Activated B cell treated with CpG ODN at 0.5 μM for 24 hours (primary cell): ENCODE measurements at places on chromosomes 2 and 18. TPM values are rescaled to one million over a fixed set of nuclear protein-coding genes. Genes with fewer than 3 reads are reported as not detected.

The VIT gene
- not detected in 2 replicates for total RNA-seq

GRCh38 chr2:119575439-119575838, 31.2 kb downstream of the CFAP221 start:
- DNase-seq, result no peak

- DNase-seq, result no peak
Observed at GRCh38 chr2:100376836-100377235, 40.6 kb downstream of the CHST10 start.

The CRYBA2 gene
- not detected in 2 replicates for total RNA-seq

The SERPINB12 gene
- total RNA-seq, result not detected in 2 replicates

GRCh38 chr2:30769891-30770462, 37.3 kb downstream of the CAPN13 start:
- no peak for DNase-seq

DNA sequence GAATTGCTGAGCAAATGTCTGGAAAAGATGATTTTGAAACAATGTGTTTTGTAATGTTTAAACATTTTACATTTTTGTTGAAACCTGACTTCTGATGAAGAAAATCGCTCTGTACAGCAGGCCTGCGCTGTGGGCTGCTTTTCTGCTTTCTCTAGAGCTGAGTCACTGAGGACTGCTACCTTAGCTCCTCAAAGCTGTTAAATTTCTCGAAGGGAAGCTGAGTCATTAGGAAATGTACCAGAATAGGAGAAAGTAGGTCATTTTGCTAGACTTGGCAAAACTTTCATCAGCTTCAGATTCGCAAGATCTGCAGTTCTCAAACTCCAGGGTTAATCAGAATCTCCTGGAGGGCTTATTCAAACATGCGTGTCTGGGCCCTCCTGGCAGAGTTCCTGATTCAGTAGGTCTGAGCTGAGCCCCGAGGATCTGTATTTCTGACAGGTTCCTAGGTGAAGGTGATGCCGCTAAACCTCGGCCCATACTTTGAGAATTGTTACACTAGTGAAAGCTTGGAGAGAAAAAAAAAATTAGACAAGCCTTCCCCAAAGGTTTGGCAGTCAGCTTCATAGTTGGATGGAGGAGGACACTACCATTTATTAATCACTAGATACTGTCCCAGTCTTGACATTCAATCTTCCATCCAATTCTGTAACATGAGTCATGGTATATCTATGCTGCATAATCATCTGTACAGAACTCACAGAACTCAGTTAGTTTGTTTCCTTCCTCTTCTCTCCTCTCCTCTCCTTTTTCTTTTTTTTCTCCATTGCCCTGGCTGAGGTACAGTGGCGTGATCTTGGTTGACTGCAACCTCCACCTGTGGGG, 297.6 kb downstream of the PARD3B start:
- DNase-seq, result no peak

DNA sequence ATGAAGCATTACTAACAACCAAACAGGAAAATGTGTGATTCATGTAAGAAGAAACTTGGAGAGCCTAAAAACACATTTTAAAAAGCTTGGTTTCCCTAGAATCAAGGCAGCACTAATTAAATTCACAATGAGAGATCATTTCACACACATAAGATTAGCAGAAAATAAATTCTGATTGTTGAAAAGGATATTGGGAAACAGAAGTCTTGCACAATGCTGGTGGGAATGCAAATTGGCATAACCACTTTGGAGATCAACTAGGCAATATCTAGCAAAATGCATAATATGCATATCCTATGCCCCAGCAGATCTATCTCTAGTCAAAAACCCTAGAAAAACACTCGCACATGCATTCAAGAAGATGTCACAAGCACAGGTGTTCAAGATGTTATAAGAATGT, 75.3 kb upstream of the SIX3 start:
- DNase-seq, result no peak

DNA sequence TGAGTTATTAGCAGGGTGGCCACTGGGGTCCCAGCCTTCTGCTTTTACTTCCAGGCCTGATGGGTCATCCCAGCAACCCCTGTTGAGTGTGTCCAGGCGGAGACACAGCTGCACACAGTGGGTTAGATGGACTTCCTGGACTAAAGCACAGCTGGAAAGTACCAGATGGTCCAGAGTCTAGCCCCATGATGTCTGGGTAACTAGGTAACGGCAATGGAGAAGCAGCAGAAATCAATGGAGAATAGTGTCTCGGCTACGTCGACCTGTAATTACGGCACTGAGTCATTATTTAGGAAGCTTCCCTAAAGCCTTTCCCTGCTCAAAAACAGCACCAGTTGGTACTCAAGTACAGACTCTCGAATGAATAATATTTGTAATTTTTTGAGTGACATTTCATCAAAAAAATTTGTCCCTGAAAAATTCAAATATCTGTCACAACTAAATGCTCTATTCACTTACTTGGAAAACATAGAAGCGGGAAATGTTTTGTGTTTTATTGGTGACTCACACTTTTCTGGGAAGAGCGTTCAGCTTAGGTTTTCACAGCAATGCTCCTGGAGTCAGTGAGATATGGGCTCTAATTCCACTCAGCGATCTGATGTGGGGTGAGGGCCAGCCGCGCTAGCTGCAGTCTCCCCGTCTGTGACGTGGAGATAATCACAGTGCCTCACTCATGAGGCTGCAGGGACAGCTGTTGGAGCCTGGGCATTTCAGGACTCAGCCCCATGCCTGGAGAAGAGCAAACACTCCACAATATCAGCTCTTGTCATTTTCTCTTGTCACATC, 16.2 kb upstream of the ARL4C start:
- no peak for DNase-seq

The TPO gene
- total RNA-seq, result not detected in 2 replicates

DNA sequence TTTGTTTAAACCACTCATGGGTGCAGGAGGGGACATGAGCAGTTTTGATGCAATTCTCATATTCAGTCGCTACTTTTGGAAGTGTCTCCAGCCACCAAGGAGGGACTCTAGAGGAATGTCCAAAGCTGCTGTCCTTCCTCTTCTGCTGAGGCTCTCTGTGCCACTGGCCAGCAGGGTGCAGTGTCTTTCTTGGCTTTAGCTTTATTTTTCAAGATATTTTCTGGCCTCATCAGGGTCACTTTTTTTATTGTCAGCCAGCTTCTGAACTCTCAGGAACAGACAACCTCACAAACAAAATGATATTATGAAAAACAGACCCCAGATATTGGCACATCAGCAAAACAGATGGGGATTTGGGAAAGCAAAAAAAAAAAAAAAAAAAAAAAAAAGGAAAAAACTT, 289.3 kb upstream of the ZSWIM2 start:
- no peak for DNase-seq

- DNase-seq, result no peak
Observed at GRCh38 chr2:47617523-47618271, 165.2 kb upstream of the MSH6 start.

GRCh38 chr18:6629635-6630140, 99.8 kb upstream of the ARHGAP28 start:
- DNase-seq, result no peak

The CD226 gene
- total RNA-seq, result 6.7 and 8.3 TPM in 2 replicates

The HOXD11 gene
- total RNA-seq, result not detected in 2 replicates

DNA sequence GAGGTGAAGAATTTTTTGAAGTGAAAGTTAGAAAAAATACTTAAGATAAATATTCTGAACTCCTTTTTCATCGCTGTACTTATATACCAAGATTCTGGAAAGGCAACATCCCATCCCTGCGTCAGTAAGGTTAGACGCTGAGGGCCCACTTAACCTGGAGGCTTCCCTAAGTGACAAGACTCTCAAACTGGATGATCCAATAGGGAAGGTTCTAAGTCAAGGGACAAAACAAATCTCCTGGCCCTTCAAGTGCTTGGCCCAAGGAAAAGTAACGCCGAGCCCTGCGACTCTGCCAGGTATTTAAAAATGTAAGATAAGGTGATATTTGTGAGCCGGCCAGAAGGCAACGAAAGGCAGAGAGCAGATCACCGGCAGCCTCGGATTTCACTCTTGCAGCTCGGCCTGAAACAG, 1.3 kb downstream of the STK39 start:
- DNase-seq, result no peak

The MC4R gene
- not detected in 2 replicates for total RNA-seq

GRCh38 chr18:65487569-65487968, 263.2 kb upstream of the CDH7 start:
- no peak for DNase-seq

The LCT gene
- total RNA-seq, result not detected in 2 replicates

GRCh38 chr2:119482481-119483394, 41.5 kb downstream of the SCTR start:
- no peak for DNase-seq

DNA sequence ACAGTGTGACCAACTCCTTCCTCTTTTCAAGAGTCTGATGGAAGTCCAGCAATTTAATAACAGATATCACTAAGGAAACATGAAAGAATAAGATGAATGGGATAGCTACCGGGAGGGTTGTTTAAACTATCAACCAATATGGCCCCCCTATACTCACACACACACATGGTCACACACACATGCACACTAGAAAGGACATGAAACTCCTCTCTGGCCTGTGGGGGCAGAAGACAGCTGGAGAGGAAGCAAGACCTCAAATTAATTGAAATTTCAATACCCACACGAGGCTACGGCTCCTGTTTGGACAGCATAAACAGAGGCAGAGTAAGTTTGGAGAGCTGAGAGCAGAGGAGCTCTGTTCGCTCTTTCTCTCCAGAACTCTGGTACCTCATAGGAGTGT, 34.7 kb upstream of the REEP1 start:
- DNase-seq, result no peak

The TWIST2 gene
- not detected in 2 replicates for total RNA-seq

GRCh38 chr2:3948191-3948590, 244.8 kb downstream of the DCDC2C start:
- DNase-seq, result no peak

DNA sequence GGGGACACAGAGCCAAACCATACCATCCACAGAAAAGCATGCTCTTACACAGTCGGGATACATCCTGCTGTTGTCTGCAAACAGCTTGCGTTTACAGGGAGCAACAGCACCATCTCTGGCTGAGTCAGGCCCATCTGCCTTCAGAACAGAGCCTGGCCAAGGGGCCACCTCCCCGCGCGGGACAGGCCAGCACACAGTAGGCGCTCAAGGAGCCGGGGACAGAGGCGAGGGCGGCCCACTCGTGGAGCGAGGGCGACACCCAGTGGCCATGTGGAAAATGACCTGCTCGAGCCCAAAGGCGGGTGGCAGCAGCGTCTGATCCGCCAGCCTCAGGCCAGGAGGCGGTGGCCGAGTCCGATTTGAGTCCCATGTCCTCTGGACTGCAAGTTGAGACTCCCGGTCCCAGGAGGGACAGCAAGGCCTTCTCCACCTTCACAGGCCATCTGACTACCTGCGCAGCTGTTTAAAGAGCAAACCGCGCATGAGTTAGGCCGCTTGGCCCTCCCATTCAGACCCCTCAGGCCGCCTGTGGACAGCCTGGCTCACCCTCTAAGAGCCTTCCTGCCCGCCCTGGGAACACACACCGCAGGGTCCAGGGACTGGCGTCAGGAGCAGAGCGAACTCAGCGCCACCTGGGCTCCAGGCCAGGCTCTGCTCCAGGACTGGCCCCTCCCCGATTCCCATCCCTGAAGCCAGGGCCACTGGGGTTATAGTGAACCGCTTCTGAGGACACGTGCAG, 38.3 kb downstream of the TTC32 start:
- DNase-seq, result peak; percentile 70

GRCh38 chr18:61736133-61736532, 156.7 kb downstream of the RNF152 start:
- no peak for DNase-seq

- no peak for DNase-seq
Observed at GRCh38 chr2:241885291-241885945, 15.9 kb downstream of the RTP5 start.

DNA sequence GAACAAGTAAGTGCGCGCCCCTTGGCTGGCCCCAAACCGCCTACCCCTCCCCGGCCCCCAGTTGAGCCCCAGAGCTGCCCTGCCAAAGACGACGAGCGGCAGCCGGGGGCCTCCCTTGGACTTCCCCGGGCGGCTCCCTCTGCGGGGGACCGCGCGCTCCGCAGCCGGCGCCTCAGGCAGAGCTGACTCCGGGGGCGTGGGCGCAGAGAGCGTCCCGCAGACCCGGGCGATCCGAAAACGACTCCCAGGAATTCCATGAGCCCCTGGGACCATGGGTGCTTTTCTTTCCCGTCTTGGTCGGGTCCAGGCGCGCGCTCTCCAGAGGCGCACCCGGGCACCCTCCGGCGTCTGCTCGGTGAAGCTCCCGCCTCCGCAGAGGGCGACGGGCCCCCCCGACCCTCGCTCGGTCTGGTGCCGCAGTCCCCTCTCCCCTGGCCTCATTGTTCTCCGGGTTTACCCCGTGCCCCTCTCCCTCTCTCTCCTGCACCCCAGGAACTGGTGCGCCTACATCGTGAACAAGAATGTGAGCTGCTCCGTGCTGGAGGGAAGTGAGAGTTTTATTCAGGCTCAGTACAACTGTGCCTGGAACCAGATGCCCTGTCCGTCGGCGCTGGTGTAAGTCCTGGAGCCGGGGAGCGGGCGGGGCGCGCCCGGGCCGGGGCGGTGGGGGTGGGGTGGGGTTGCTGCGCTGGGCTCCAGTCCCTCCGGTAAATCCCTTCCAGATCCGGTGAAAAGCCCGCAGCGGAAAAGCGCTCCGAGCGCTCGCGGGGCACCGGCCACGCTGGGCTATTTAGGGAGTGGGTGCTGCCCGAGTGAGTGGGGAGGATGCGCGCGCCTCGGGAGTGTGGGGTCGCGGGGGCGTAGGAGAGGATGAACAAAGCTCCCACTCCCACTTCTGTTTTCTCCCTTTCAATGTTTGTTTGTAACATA, 776 bp downstream of the EMILIN2 start:
- DNase-seq, result peak; percentile 69

The FASTKD2 gene
- total RNA-seq, result 29.1 and 29.6 TPM in 2 replicates

DNA sequence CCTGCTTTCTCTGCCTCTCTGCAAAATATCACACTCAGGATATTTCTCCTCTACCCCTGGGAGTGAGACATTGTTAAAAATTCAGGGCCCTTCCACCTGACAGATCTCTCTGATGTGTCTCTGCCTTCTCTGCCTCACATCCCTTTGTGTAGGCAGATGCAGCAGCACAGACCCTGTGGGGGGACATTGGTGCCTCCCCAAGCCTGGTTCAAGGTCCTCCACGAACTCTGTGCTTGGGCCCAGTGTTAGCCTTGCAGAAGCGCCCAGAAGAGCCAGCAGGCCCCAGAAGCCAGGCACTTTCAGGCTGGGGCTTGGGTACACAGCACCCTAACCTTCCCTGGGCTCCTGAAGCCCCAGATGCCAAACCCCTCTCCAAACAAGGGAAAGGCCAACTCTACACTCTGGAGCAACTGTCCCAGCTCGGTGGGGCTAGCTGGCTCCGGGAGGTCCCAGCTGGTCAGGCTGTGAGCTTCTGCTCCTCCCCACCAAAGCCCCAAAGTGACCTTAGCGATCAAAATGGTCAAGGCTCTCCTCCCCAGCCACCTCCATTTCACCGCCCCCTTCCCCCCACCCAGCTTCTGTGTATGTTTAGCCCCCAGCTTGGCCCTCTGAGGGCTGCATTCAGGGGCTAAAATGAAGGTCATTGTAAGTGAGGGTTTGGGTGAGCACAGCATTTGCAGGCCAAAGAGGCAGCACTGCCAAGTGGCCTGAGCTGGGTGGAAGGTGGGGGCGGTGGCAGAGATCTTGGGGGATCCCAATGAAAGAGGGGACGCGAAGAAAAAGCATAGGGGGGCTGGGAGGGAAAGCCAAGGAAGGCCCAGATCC, 2.6 kb downstream of the HOXD9 start:
- DNase-seq, result no peak

The PSD4 gene
- 161 and 182 TPM in 2 replicates for total RNA-seq

GRCh38 chr18:48952287-48953103, 1.7 kb upstream of the SMAD7 start:
- DNase-seq, result peak; percentile 69

- DNase-seq, result no peak
Observed at GRCh38 chr18:25223211-25223610, 128.8 kb downstream of the ZNF521 start.
